Central memory CD8-positive, alpha-beta T cell (primary cell): ENCODE measurements at places on chromosomes 5 and 9.

DNA sequence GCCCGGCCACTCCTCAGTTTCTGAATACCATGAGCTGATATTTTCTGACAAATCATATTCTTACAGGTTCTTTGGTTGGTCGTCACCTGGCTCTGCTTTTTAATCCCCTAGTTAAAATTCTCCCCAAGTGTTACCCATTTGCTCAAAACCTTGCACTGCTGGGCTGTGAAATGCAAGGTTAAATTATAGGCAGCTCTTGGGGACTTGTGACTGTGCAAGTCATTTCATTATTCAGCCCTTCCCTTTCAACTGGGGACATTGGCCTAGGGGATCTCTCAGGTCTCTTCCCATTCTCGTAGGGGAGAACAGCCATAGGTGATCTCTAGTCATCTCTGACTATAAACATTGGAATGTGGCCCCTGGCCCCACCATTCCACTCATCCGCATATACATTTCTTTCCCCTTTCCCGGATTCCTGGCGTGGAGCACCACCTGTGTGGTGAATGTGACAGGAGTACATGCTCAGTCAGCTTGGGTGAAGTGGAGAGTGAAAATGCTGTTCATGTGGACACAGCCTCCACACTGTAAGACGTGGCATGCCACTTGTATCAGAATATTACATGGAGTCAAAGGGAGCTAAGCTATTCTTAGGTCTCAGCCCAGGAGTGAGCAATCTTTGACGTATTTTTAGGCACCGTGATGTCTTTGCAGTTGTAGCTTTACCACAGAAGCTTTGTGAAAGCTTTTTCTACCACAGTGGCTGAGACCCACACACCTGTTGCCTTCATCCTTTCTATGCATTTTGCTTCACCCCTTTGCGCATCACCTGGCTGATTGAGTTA is 386.7 kb downstream of the KDM4C start:
- no peak for DNase-seq

DNA sequence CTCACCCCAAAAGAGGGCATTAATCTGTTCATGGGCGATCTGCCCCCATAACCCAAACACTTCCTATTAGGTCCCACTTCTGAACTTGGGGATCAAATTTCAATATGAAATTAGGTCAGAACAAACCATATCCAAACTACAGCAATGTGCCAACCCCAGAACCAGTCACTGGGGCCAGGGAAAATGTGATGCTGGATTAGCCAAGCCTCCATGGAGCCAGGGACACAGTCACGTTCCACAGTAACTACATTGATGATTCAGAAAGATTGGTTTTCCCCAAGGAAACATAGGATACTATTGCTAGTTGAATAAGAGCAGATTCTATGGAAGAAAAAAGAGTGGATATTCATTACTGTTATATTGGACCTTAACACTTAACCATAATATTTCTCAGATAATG is 84.2 kb downstream of the GIN1 start:
- DNase-seq = no peak

- DNase-seq = no peak
Measured at GRCh38 chr5:53613061-53613460, 52.6 kb downstream of the NDUFS4 start.

DNA sequence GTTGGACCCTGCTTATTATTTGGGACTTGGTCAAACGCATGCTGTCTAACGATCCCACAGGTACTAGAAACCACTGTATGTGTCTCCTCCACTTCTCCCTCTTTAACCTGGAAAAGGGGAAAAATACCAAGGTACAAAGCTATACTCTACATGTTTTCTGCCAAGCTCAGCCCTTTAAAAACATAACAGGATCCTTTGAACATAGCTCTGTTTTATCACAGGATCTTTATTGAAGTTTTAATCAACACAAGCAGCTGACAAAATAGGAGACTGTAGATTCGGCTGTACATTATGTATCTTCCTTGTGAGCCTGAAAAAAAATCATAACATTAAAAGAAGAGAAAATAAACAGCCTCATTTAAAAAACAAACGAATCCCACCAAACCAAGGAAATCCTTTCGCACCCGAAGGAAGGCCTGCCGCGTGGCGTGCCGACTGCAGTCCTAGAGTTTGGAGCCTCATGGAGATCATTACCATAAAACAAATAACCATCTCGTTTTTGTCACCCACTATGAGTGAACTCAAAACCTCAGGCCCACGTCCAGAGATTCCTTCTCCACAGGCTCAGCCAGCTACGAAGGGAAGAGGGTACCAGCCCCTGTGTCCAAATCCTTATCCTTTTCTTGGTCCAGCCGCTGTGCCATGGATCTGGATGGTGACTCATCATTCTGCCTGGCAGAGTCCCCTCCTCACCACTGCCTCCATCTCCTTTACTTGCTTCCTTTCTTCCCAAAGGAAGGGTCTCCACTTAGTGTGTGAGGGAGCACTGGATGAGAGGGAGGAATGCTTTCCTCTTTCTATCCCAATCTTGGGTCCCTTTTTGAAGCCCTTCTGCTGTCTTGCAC is 651.1 kb downstream of the CCDC171 start:
- no peak for DNase-seq

GRCh38 chr5:159990506-159990905 is 18.4 kb upstream of the TTC1 start:
- DNase-seq = no peak

- no peak for DNase-seq
Measured at GRCh38 chr5:604391-604831, 7.7 kb upstream of the CEP72 start.

GRCh38 chr5:78505860-78506259 is 142.7 kb downstream of the LHFPL2 start:
- DNase-seq = no peak

GRCh38 chr9:98085944-98086343 is 29.4 kb downstream of the NANS start:
- DNase-seq = no peak

DNA sequence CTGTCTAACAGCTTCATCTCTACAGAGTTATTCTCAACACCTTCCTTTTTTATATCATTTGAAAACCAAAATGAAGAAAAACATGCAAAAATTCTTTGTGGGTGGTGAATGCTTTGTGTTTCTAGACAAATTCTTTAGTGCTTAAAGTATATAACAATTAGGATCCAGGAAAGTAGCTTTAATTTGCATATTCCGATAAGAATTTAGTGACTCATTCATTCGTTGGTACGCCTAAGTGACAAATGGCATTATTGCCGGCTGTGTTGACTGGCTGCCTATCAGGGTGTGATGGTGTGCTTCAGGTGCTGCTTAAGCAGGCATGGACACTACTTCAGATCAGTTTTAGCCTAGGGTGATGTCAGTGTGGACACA is 35.2 kb downstream of the LMNB1 start:
- no peak for DNase-seq

DNA sequence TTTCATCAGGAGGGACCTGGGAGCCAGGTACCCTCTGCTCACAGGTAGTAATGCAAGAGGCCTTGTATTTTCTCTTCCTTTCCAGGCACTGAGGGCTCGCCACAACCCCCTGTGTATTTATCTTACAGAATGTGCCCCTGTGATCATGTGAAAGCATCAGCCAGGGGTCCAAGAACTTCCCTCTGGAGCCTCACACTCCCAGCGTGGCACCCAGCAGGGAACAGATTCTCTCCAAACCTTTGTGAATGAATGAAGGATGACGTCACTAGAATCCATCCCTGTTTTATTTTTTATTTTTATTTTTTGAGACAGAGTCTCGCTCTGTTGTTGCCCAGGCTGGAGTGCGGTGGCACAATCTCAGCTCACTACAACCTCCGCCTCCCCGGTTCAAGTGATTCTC is 107.3 kb upstream of the IER5L start:
- no peak for DNase-seq

GRCh38 chr5:2113348-2114131 is 230.8 kb upstream of the IRX4 start:
- DNase-seq = no peak

GRCh38 chr9:88974641-88975040 is 16.6 kb upstream of the S1PR3 start:
- DNase-seq = no peak

- DNase-seq = no peak
Measured at GRCh38 chr5:172637110-172637580, 3.9 kb upstream of the NEURL1B start.

DNA sequence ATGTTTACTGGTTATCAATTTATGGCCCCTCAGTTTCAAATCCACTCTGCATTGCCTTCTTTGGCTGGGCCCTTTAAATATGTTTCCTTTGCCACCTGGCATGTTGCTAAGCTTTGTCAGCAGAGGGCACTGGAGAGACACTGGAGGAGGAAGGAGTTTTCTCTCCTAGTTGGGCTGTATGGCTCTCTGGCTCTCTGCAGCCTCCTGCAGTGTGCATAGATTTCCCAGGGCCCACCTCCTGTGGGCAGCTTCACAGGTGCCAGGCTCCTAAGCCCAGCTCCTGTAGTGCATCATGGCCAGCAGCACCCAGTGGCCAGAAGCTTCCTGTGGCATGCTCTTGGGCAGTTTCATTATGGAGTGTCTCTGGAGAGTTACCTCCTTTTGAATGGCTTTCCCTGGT is 23.3 kb downstream of the CAVIN4 start:
- no peak for DNase-seq

DNA sequence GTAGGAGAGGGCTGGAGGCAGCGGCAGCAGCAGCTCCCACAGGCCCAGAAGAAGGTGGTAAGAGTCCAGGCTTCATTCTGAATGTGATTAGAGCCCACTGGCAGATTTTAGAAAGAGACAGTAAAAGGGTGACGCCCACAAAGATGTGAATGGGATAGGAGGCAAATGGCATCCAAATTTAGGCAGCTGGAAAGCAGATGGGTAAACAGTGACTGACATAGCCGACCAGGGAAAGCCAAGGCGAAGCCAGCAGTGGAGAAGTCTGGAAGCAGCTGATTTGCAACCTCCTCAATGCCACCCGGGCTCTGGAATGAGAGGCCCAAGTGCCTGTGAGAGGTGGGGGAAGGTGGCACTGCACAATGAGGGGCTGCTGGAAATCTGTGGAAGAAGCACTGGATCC is 103.3 kb downstream of the C5orf15 start:
- no peak for DNase-seq

- no peak for DNase-seq
Measured at GRCh38 chr9:20659474-20659967, 24.5 kb upstream of the FOCAD start.

- DNase-seq = no peak
Measured at GRCh38 chr9:74415995-74416394, 81.1 kb upstream of the RORB start.

- no peak for DNase-seq
Measured at GRCh38 chr5:157263496-157264090, 2.3 kb upstream of the CYFIP2 start.

- DNase-seq = no peak
Measured at GRCh38 chr9:7921545-7922197, 122.1 kb upstream of the DMAC1 start.

DNA sequence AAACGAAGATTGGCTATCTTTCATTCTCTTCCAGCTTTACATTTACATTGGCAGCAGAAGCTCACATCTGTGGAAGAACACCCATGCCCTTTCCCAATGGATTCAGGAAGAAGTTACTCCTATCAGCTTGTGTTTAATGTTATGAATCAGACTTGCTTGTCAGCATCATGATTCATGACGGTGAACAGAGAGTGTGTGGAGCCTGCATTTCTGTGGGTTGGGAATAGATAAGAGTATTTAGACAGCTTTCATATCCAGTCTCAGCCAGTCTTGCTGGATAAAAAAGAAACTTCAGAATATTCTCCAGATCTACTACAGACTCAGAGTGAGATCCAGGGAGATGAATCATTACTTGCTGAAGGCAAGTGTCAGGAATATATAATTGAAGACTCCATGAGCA is 812.9 kb upstream of the ZNF608 start:
- DNase-seq = no peak

GRCh38 chr9:124477648-124478285 is 27.5 kb downstream of the ADGRD2 start:
- DNase-seq = no peak

DNA sequence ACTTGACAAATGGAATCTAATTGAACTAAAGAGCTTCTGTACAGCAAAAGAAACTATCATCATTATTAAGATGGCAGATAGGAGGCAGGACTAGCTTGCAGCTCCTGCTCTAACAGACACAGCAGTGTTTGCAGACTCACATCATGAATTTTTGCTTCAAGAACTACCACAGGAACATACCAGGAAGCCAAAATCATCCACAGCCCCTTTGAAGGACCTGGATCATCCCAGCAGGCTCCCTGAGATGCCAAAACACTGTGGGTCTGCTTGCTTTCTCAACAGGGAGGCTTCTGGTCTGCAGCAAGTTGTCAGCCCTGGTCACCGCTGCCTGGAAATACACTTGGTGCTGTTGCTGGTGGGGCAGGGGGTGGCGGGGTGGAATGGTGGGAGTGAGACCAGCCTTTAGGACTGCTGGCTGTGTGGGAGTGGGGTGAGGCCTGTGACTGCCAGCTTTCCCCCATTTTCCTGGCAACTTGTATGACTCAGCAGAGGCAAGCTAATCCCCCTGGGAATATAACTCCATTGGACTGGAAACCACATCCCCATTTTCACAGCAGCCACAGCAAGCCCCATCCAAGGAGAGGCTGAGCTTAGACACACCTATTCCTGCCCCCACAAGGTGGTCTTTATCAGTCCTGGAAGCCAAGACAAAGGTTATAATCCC is 533.8 kb upstream of the CYLC2 start:
- DNase-seq = no peak

- DNase-seq = no peak
Measured at GRCh38 chr5:9370256-9370655, 175.6 kb downstream of the SEMA5A start.

- DNase-seq = peak; percentile 6
Measured at GRCh38 chr5:1727571-1727970, 72.1 kb downstream of the MRPL36 start.

DNA sequence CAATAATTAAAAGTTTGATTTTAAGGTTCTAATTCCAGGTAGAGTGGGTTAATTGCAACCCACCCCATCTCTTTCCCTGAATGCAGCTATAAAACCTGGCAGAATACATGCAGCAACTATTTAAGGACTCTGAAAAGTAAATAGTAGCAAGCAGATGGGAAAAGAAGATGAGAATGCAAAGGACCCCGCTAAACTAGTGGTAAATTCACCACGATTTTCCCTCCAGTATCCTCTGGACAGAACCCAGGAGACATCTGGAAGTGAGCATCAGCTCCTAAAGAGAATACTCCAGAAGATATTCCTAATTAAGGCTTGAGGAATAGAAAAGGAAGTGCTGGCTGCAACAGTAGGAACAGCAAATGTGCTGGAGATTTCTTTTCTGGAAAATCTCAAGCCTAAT is 170.9 kb downstream of the FRMD3 start:
- no peak for DNase-seq

GRCh38 chr5:131367219-131367860 is 103.5 kb downstream of the CDC42SE2 start:
- DNase-seq = no peak

- DNase-seq = no peak
Measured at GRCh38 chr5:54680998-54681397, 163.4 kb downstream of the SNX18 start.

DNA sequence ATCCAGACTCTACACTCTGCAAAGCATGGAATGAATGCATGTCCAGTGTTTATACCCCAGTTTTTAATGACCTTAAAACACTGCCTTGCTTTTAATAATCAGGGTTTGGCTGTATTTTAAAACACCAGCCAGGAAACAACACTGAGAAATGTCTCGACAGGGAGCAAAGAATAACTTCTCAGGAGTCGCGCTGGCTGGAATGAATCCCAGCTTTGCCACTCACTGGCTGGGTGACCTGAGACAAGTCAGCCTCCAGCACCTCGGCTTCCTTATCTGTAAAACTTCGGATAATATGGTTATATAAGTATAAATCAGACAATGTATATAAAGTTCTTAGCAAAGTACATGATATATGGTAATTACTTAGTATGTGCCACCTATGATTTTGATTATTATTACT is 505.0 kb downstream of the SPOCK1 start:
- no peak for DNase-seq
